ENCODE measurements at places on chromosomes 4 and X.
A peak's percentile ranks its signal among the peaks of the same experiment; 100 is the strongest.

GRCh38 chr4:130043732-130044160 is 947.8 kb downstream of the C4orf33 start:
- no peak for DNase-seq

DNA sequence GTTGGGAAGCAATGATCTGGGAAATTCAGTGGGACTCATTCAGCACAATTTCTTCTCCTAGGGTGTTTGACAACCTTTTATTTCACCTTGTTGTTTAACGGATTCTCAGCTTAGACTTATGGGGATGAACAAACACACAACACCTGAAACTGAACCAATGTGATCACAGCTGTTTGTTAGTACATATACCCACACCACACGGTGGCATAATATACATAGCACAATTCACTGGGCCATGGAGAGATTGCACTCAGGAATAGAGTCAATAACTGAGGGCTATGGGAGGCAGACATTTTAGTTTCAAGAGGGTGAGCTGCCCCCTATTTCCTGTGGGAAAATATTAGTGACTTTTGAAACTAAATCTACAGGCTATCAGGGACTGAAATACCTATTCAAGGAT is 148.0 kb downstream of the PARM1 start:
- no peak for DNase-seq

GRCh38 chrX:115427861-115428410 is 133.0 kb upstream of the PLS3 start:
- DNase-seq = no peak

- DNase-seq = no peak
Measured at GRCh38 chr4:5993876-5994811, 24.1 kb downstream of the C4orf50 start.

DNA sequence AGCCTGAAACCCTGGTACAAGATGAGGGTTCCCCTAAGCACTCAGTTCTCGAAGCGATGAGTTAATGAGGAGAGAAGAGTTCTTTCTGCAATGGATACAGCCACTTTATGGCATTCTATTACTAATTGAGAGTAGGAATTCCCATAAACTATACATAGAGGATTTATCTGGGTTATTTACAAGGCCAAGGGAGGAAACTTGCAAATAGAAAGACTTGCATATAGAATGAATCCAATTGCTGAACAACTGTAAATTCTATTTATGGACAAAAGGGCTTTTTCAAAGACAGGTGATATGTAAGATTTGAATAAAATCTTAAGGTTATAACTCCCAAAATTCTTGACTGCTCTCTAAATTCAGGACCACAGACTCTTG is 182.2 kb downstream of the PPARGC1A start:
- DNase-seq = no peak

DNA sequence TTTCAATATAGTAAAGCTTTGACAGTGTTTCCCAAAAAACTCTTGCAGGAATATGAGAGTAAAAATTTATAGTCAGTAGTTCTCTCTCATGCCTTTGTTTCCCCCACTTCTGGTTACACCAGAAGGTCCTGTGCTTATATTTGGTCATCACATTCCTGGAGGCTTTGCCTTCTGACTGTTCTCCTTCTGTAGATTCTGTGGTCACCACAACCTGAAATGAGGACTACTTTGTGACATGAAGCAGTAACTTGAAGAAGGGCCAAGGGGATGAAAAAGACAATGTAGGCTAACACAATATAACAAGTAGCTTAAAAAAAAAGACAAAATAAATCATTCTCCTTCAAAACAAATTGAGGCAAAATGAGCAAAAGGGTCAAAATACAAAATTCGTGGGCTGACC is 366.2 kb upstream of the NR3C2 start:
- no peak for DNase-seq

- DNase-seq = no peak
Measured at GRCh38 chrX:140715787-140716186, 6.2 kb downstream of the LINC00632 start.

- no peak for DNase-seq
Measured at GRCh38 chr4:189979196-189980047, 38.8 kb downstream of the FRG1 start.

GRCh38 chrX:107654872-107655761 is 26.8 kb downstream of the PRPS1 start:
- DNase-seq = peak; percentile 8

GRCh38 chr4:158033416-158034120 is 139.3 kb downstream of the GASK1B start:
- DNase-seq = no peak

- no peak for DNase-seq
Measured at GRCh38 chrX:50920132-50920531, 9.6 kb downstream of the BMP15 start.

GRCh38 chrX:136488706-136489105 is 959 bp downstream of the BRS3 start:
- DNase-seq = no peak

DNA sequence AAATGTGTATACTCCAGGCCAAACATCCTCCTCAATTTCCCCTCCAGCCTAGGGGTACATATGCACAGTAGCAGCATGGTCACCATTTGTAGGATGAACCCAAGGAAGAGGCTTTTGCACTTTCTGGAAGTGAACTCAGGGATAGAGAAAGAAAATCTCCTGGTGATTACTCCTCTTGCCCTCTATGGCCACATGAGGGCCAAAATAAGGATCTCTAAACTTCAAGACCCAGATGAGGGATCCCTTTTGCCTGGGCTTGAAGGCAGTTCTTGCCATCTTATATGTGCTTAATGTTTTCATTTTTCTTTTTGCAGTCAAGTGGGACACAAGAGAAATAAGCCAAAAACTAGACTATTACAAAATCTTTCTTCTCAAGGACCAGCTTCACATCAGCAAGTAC is 29.5 kb upstream of the MUC7 start:
- DNase-seq = no peak

- DNase-seq = no peak
Measured at GRCh38 chr4:140252742-140253555, 99.0 kb upstream of the MAML3 start.

GRCh38 chrX:80799584-80799983 is 10.1 kb downstream of the BRWD3 start:
- DNase-seq = no peak

GRCh38 chr4:119014658-119015057 is 121.0 kb upstream of the MYOZ2 start:
- DNase-seq = no peak

DNA sequence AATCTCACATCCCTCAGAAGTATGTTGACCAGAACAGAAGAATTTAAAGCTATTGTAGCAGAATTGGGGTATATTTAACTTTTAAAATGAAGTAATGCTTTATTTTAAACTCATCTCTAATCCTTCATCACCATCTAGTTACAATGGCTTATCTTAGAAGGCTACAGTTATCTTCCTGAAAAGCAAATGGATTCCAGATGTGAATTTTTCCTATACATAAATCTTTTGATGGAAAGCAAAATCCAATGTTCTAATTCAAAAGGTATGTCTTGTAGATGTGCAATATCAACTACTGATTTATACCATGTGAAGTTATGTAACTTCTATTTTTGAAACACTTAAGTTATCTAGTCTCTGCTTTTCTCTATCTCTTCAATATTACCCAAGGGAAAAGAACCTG is 47.6 kb downstream of the CCNG2 start:
- no peak for DNase-seq

DNA sequence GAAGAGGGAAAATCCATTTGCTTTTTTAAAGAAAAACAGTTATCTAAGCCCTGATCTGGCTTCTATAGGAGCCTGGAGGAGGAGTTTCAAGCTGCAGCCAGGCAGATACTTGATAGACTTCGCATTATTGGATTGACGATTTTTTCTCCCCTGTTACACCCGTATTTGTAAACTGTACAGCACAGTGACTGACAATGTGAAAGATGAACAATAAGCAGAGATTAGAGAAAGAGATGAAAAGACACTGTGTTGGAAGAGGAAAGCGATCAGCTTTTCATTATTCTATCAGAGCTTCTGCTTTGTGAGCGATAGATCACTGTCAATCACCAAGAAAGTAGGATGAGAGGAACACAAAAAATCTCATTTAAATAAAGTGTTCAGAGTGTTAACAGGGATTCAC is 639.2 kb downstream of the TLL1 start:
- DNase-seq = no peak

- DNase-seq = peak; percentile 61
Measured at GRCh38 chr4:64158648-64159326, 250.5 kb downstream of the TECRL start.

- DNase-seq = no peak
Measured at GRCh38 chrX:97074400-97074799, 190.7 kb downstream of the RPA4 start.

- no peak for DNase-seq
Measured at GRCh38 chrX:109974906-109975655, 27.8 kb upstream of the TMEM164 start.

GRCh38 chr4:57672846-57673433 is 562.8 kb upstream of the IGFBP7 start:
- no peak for DNase-seq

DNA sequence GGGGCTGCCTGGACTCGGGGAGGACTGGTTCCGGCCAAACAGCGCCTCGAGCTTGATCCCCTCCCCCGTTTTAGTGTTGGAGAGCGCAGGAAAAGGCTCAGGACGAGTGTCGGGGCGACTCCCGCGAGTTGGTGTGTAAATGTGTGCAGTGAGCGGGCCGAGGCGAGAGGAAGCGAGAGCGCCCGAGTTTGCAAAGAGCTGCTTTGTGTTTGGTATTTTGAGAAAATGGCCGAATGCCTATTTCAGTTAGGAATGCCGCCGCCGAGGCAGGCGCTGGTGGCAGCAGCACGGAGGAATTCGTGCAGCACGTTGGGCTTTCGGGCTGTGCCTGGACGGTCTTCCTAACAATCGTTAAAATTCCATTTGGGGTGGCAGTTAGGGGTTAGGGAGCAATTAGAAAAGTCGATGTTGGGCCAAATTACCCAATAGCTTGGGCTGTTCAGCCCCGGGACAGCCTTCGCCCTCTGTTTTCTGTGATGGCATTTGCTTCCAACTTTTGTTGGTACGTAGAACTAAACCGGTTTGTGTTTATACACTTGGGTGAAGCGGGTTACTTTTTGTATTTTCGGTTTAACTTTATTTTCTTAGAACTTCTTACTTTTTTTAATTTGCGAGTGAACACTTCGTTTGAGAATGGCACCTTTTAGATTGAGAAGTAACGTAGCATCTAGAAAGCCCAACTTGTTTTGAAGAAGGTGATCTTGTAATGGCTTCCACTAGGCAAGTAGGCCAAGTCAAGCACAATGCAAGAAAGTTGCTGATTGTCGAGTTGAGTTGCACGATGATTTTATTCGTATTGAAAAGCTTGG is 1.6 kb downstream of the REST start:
- DNase-seq = no peak

- DNase-seq = no peak
Measured at GRCh38 chr4:187218705-187219245, 495.1 kb upstream of the FAT1 start.

DNA sequence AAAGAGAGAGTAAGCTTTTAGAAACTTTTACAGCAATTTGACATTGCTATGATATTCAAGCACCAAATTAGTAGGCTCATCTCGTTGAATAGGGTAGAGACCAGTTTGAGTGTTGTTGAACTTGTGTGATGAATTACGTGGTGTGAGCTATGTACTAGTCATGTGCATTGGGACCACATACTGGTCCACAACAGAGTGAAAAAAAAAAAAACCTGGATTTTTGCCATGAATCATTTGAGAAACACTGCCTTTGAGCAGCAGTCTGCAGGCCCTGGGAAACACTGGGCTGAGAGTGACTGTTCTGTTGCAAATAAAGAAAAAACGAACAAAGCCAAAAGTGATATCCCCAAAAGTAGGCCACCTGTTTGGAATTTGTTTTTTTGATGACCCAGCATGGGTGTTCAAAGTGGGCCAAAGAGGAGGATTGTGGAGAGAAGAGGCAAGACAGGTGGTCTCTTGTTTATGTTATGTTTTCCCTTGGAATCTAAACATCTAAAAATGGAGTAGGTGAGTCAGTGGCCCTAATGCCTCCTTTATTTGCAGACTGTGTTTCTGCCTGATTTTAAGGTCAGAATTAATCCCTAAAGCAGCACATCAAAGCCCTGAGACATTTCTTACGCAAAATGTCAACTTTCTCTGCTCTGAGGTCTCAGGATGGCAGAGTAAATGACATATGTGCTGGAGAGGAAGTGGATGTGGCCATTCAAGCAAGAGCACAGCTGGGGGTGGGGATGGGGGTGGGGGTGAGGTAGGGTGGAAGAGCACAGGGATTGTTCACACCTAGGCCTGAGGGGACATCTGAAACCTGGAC is 33.5 kb downstream of the TAF7L start:
- DNase-seq = no peak

DNA sequence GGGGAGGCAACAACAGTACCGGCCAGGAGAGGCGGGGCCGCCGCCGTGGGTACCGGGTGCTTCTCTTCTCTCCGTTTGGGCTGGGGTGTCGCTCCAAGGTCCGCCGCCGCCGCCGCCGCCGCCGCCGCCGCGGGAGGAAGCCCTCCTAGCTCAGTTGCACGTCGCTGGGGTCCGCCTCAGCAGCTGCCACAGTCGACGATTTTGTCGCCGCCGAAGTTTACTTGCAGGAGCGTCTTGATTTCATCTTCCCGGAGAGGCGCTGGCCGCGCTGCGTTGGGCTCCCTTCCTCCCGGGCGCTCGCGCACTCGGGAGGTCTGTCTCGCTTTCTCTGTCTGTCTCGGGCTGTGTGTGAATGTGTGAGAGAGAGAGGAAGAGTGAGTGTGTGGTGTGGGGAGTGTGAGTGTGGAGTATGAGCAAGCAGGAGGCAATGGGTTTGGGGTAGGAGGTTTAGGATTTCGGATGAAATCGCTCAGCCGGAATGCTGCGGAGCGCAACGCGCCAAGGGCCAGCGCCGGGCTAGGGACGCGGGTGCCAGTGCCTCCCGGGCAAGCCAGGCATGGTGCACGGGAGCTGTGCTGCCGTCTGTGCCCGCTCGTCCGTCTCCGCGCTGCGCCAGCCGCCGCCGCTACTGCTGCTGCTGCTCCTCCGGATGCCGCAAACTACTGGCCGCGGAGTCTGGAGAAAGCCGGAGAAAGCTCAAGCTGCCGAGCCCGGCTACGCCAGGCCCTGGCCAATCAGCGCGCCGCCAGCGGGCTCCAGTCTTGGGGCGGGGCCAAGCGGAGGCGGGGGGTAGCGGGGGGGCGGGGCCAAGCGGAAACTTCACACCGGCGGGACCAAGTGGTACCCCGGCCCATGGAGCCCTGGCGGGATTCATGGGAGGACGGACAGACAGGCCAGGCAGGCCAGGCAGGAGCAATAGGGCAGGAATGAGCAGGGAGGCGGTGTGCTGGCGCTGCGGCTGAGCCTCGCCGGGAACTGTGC is at the start of gene PCDH19:
PCDH19 (minus strand) TSS at position 664 of the 981 bp plus-strand sequence. CDS start 1,676 bp downstream, outside the sequence.
- DNase-seq = no peak

GRCh38 chr4:34850968-34851367 is 1393.3 kb downstream of the ARAP2 start:
- DNase-seq = no peak

DNA sequence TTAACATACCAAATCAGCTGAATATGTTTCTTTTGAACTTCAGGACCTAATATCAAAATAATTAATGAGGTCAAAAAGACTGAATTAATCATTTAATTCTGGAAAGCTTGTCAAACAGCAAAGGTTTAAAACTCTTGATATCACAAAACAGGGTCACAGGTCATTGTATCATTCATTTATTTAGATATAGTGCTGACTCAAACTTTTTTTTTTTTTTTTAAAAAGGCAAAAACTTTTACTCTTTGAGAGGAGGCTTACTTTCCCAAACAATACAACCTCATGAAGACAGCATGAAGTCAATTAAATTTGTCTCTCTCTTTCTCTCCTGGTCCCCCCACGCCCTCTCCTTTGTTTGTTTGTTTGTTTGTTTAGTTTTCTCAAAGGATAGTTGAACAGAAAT is 15.6 kb upstream of the GPR78 start:
- DNase-seq = no peak
